ENCODE measurements at places on chromosomes 2 and 18. TPM values are rescaled to one million over a fixed set of nuclear protein-coding genes. Genes with fewer than 3 reads are reported as not detected.

The RGPD3 gene
- polyA plus RNA-seq, result 0.35 TPM

The CYP26B1 gene
- 0.39 TPM for polyA plus RNA-seq

The C2orf68 gene
- 43.8 TPM for polyA plus RNA-seq

The ERFE gene
- polyA plus RNA-seq, result 15.4 TPM

The GPATCH11 gene
- polyA plus RNA-seq, result 3.1 TPM

The FLACC1 gene
- polyA plus RNA-seq, result 3.8 TPM

The MZT2A gene
- 34.8 TPM for polyA plus RNA-seq

The LCT gene
- 0.01 TPM for polyA plus RNA-seq

The AKAIN1 gene
- polyA plus RNA-seq, result 0.34 TPM

The VWA3B gene
- not detected for polyA plus RNA-seq

The CMPK2 gene
- polyA plus RNA-seq, result 1.7 TPM

The MRO gene
- 0.82 TPM for polyA plus RNA-seq

The ZSCAN30 gene
- 7.9 TPM for polyA plus RNA-seq

The IMPACT gene
- 4.1 TPM for polyA plus RNA-seq

The SP100 gene
- polyA plus RNA-seq, result 9.3 TPM

The ITGB6 gene
- polyA plus RNA-seq, result 2.1 TPM

The CFLAR gene
- polyA plus RNA-seq, result 239 TPM

The SNTG2 gene
- polyA plus RNA-seq, result 0.26 TPM

The REG1B gene
- polyA plus RNA-seq, result not detected

The SLC4A5 gene
- polyA plus RNA-seq, result 0.27 TPM

The KYNU gene
- 0.43 TPM for polyA plus RNA-seq

The NT5DC4 gene
- polyA plus RNA-seq, result not detected

The POTEC gene
- polyA plus RNA-seq, result not detected

The REEP1 gene
- 4.8 TPM for polyA plus RNA-seq
